ENCODE measurements at places on chromosomes 12 and 14.
A peak's percentile ranks its signal among the peaks of the same experiment; 100 is the strongest.

- no peak for DNase-seq
- no peaks in the 10 kb centered on the region for H3K36me3 ChIP-seq
- no peaks in the 10 kb centered on the region for H3K27me3 ChIP-seq
- H3K4me1 ChIP-seq: peaks cover 7% of the 10 kb centered on the region
Observed at GRCh38 chr12:2250797-2251196, 198.0 kb downstream of the CACNA1C start.

DNA sequence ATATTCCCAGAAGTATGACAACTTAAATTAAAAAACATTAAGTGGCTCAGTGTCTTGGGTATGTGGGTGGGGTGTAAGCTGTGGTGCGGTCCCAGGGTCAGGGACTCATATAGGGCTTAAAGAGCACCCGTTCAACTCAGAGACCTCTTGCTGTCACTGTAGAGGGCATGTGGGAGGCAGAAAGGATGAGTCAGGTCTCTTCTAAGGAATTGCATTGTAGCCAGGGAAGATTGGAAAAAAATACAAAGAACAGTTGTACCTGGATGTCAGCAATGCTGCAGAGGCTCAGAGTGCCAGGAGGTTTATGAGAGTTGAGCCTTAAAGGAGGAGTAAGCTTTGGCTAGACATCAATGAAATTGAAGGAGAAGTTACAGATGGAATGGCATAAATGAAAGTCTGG, 104.1 kb downstream of the MYRFL start:
- no peaks in the 10 kb centered on the region for H3K27me3 ChIP-seq
- no peak overlapping the region for H3K4me3 ChIP-seq
- no peak overlapping the region for H3K27ac ChIP-seq
- no peaks in the 10 kb centered on the region for H3K4me1 ChIP-seq

GRCh38 chr12:89703768-89704167, 4.9 kb downstream of the ATP2B1 start:
- no peak overlapping the region for H3K27ac ChIP-seq
- no peak for DNase-seq
- no peaks in the 10 kb centered on the region for H3K4me1 ChIP-seq
- no peak overlapping the region for H3K4me3 ChIP-seq
- no peaks in the 10 kb centered on the region for H3K36me3 ChIP-seq

DNA sequence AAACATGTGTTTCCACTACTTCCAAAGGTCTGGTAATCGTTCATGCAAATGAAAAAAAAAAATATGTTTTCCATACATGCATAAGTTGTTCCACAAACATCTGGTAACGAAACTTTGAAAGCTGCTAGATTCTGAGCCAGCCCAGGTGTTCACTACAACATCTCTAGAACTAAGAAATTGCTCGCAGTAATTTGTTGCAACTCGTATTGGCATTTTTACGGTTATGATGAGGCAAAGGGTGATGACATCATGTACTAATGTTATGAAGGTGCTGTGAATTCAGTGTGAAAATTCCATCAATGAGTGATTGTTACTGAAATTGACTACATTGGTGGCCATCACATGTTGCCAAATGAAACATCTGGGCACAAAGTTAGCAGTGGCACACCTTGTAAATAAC, 31.9 kb upstream of the CCDC91 start:
- no peaks in the 10 kb centered on the region for H3K36me3 ChIP-seq
- no peak overlapping the region for H3K4me3 ChIP-seq
- H3K27me3 ChIP-seq: no peaks in the 10 kb centered on the region
- H3K27ac ChIP-seq: no peak overlapping the region
- no peak for DNase-seq

DNA sequence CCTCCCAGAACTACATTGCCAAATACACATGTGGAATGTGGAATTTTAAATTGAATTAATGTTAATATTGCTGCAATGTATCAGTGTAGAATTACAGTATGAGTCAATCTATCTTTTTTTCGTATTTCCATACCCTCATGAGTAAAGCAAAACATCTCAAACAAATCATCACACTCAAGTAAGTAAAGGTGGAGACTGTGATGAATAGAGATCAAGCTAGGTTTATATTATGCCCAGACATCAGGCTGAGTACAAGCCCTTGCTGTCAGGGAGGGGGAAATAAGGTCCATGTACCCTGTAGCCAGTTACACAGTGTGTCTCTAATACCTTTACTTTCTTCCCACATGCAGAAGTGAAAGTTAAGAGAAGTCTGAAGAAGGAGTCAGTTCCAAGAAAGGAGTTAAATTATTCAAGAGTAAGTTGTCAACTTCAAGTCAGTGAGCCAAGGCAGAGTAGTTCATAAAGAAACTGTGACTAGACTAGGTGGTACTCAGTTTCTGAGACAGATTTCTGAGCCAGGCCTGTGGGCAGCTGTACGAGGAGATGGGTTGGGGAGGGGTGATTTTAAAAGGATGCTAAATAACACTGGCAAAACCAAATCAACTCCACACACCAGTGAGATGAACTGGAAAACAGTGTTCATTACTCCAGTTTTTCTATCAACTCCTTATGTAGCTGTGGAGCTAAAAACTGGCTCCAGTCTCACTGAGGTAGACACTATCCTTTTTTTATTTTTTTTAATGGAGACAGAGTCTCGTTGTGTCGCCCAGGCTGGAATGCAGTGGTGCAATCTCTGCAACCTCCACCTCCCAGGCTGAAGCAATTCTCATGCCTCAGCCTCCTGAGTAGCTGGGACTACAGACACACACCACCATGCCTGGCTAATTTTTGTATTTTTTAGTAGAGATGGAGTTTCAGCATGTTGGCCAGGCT, 23.8 kb upstream of the STK38L start:
- no peak for DNase-seq
- H3K4me3 ChIP-seq: no peak overlapping the region
- H3K36me3 ChIP-seq: no peaks in the 10 kb centered on the region
- H3K4me1 ChIP-seq: no peaks in the 10 kb centered on the region

DNA sequence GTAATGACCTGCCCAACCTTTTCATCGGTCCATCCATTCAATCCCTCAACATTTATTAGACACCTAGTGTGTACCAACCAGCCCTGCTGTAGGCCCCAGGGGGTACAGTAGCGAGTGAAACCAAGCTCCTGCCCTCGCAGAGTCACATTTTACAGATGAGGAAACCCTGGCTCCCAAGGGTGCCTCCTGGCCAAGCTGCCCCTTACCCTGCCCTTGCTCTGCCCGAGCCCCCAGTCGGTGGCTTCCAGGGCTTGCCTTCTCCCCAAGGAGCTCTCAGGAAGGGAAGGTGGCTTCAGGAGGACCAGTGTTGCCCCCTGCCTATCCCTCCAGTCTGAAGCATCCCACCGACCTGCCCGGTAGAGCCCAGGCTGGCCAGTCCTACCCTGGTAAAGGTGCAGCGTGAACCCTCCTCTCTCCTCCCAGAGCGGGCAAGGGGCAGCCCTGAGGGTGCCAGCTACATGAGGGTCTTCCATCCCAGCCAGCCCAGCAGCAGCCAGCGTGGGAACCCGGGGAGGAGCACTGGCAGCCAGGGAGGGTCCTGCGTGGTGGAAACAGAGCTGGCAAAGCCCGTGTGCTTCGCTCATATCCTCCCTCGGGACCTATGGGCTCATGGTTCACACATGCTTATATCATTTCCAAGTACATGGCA, 670 bp upstream of the BEGAIN start:
- H3K27me3 ChIP-seq: no peaks in the 10 kb centered on the region
- peak; percentile 6 for DNase-seq
- H3K4me3 ChIP-seq: no peak overlapping the region
- no peaks in the 10 kb centered on the region for H3K4me1 ChIP-seq
- no peaks in the 10 kb centered on the region for H3K36me3 ChIP-seq
- H3K27ac ChIP-seq: no peak overlapping the region

All from uterus (tissue), 4 donors.